ENCODE measurements at places on chromosomes 6 and 20.

DNA sequence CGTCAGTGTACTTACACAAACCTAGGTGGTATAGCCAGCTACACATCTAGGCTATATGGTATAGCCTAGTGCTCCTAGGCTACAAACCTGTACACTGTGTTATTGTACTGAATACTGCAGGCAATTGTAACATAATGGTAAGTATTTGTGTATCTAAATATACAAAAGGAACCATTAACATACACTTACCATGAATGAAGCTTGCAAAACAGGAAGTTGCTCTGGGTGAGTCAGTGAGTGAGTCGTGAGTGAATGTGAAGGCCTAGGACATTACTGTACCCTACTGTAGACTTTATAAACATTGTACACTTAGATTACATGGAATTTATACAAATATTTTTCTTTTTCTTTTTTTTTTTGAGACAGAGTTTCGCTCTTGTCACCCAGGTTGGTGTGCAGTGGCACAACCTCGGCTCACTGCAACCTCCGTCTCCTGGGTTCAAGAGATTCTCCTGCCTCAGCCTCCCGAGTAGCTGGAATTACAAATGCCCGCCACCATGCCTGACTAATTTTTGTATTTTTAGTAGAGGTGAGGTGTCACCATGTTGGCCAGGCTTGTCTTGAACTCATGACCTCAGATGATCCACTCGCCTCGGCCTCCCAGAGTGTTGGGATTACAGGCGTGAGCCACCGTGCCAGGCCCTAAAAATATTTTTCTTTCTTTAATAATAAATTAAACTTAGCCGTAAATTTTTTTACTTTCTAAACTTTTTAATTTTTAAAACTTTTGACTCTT lies 15.4 kb upstream of the KIAA1755 start:
- DNase-seq = no peak

GRCh38 chr6:41687501-41688175 lies 47.8 kb downstream of the TFEB start:
- no peak for DNase-seq

GRCh38 chr20:577167-577791 lies 32.8 kb downstream of the TCF15 start:
- DNase-seq = no peak

DNA sequence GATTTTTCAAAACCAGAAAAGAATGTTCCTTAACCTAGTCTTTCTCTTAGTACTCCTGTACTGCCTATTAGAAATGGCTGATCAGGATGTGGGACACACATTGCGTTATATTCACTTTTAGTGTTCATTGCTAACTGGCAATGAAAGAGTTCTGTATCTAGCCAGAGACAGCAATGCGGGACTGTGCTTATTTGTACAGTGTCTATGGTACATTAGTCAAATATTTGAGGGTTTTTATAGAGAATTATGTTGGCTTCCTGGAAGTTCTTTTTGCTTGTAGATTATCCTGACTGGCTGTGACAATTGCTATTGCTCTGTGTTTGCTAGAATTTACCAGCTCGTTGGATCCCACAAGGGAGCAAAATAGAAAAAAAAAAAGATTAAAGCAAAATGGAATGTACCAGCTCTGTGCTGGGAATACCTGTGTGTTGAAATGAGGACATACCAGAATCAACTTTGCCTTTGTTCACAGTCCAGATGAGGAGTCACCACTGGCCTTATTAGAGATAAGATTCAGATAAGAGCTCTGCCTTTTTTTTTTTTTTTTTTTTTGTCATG lies 22.4 kb upstream of the IFNGR1 start:
- no peak for DNase-seq

GRCh38 chr20:12913781-12914443 lies 94.9 kb upstream of the SPTLC3 start:
- DNase-seq = no peak

- DNase-seq = no peak
Observed at GRCh38 chr6:154071236-154071635, 32.2 kb downstream of the OPRM1 start.

DNA sequence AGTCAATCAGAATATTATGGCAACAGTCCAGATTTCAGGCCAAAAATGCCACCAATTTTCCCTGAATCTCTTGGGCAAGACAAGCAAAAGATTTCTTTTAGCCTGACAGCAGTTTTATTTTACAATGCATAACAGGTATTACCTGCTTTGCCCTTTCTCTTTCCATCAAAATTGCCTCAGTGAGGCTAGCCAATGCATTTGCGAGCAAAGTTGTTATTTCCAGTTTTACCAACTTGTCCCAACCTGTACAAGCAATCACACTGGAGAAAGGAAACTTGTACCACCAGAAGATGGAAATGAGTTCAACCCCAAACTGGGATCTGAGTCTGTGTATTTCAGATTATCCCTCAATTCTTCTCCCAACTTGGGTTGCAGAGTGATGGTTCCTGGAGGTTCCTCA lies 279.9 kb upstream of the CDYL start:
- no peak for DNase-seq

- DNase-seq = no peak
Observed at GRCh38 chr20:37670351-37670791, 23.5 kb upstream of the CTNNBL1 start.

DNA sequence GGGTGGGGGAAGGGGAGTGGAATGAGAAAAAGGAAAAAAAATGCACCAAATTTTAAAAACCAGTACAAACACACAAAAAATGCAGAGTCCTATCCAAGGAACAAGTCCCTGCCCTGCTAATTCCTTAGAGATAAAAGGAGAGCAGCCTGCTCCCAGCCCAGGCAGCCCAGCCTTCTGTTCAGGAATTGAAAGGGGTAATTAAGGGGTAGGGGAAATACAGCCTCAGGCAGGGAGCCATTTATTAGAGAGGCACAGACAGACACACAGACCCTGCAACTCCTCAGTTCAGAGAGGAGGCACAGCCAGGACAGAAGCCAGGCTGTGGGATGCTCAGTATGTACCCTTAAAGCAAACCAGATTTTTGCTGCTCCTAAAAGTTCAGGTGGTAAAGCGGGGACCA lies 137.2 kb downstream of the EYA2 start:
- DNase-seq = no peak

GRCh38 chr6:116512111-116512559 lies 696 bp downstream of the CALHM5 start:
- no peak for DNase-seq

GRCh38 chr20:30168025-30168799 lies 1089.3 kb upstream of the DEFB115 start:
- DNase-seq = no peak

DNA sequence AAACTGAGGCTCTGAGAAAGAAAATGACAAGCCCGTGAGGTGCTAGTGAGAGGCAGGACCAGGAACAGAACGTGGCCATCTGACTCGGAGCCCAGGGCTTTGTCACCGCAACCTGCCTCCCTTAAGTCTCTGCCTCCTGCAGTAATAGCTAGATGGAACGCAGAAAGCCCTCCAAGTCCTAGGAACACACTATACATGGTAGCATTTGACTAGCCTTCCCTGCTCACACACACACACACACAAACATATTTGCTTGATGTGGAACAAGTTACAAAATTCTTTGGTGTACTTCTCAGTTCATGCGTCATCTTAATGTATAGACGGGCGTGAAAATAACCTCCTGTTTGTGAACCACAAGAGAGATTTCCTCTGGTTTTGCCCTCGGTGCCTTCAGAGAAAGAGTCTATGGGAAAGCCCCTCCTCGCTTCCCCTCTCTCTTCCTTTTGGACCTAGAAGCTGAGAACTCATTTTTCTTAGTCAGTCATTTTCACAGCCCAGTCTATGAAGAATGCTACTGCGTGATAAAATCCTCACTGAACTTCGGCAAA lies 38.8 kb downstream of the C6orf52 start:
- no peak for DNase-seq

GRCh38 chr20:10075606-10076005 lies 40.8 kb downstream of the ANKEF1 start:
- DNase-seq = no peak

DNA sequence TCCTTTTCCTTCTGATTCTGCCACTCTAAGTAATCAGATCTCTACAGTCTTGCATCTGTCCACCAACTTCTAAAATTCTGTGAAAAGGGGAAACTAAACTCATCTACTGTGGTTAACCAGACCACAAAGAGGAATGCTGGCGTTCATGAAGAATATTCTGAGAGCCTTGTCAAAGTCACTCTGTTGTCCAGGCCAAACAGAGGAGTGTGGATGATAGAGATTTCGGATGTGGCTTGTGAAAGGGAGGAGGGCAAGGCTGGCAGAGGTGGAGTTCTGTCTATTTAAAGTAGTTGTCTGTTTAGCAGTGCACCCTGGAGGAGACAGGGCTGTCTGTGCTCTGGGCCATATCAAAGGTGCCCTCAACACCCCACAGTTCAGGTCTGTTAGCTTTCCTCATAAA lies 33.9 kb downstream of the CCN2 start:
- no peak for DNase-seq

GRCh38 chr20:54710341-54710740 lies 234.9 kb downstream of the DOK5 start:
- no peak for DNase-seq

- DNase-seq = no peak
Observed at GRCh38 chr20:20440481-20440880, 72.6 kb downstream of the INSM1 start.

DNA sequence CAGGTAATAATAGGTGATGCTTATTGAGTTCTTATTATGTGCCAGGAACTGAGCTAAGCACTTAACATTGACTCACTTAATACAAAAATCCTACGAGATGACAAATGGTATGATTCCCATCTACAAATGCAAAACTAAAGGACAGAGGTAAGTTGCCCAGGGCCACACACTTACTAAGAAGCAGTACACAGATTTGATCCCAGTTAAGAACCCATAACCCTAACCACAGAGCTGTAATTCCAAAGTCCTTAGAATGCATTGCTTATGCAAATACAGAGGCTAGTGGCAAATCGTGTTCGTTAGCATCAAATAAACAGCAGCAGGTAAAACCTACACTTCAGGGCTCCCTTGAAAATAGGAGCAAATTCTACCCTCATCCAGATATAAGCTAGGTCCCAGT lies 104.0 kb downstream of the SASH1 start:
- DNase-seq = no peak

DNA sequence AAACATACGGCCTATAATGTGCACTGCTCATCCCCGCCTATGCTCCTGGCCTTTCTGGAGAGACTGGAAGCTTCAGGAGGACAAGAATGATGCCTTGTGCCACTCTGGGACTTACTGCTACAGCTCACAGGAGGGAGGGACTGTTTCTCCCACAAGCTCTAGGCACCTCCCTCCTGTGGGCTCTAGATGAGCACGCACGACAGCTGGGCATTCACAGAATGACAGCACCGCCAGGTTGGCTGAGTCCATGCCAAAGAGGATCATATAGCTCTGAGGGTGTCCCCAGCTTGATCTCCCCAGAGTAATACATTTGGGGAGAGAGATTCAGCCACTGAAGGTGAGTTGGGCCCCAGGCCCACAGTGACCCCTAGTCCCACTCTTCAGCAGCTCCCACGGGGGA lies 10.1 kb upstream of the PGC start:
- no peak for DNase-seq

DNA sequence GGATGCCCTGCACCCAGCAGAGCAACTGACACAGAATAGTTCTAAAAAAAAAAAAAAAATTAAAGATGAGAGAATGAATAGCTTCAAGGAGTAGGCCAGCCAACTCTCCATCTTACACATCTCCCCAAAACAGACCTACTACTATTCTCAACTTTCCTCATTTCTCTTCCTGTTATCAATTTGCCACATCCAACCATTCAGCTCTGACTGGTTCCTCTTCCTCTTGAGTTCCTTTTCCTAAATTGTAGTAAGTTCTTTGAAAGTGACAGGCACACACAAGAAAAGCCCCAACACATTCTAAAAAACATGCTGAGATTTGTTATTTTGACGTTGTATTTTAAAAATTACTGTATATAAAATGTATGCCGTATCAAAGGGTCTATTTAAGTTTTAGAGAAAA lies 117.2 kb downstream of the PDSS2 start:
- DNase-seq = no peak

GRCh38 chr6:130293800-130294199 lies 71.0 kb upstream of the SAMD3 start:
- DNase-seq = no peak

GRCh38 chr6:7219310-7219709 lies 93.7 kb downstream of the SSR1 start:
- DNase-seq = no peak

DNA sequence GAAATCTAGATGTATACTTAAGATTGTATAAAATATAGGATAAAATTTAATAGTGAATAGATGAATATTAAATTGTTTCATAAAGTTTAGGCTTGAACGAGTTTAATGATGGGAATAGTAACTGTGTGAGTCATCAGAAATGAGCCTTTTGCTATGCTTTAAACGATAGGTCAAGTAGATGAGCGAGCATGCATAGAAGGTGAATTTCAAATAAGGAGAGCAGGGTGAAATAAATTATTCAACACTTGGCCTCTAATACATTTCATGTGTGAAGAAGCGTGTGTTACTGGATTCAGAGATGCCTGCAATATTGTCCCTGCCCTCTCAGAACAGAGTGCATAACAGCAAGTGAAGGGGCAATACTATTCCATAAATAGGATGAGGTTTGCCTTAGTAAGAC lies 74.4 kb upstream of the EYA4 start:
- no peak for DNase-seq

- no peak for DNase-seq
Observed at GRCh38 chr20:49799698-49800097, 12.9 kb upstream of the SLC9A8 start.

- DNase-seq = no peak
Observed at GRCh38 chr6:55729665-55730064, 145.7 kb downstream of the BMP5 start.

DNA sequence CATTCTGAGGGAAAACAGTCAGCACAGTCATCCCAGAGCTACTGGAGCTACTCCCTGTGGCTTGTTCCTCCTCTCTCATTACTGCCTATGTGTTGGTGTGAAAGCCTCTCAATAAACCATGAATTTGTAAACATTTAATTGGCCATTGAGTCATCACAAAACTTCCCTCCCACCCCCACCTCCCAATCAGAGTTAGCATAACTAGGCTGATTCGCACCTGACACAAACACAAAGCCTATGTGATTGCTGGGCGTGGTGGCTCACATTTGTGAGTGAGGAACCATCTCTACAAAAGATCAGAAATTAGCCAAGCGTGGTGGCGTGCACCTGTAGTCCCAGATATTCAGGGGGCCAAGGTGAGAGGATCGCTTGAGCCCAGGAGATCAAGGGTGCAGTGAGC lies 17.1 kb upstream of the SNTA1 start:
- no peak for DNase-seq

DNA sequence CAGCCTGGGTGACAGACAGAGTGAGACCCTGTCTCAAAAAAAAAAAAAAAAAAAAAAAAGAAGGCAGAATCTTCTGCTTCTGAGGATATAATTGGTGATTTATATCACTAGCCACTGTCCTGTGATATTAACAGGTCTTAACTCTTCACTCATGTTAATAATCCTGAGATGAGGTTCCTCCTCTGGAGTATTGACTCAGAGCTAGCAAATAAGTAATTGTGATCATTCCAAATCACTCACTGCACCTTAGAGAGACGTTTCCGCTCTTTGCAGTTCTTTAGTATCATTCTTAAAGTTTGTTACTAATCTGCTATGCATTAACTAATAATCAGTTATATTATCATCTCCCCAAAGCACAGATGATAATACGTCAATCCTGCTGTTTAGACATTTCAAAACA lies 41.6 kb upstream of the NOX3 start:
- no peak for DNase-seq
